ENCODE measurements at places on chromosomes 6 and 20.

GRCh38 chr6:133504761-133505160, 263.6 kb downstream of the EYA4 start:
- no peak for DNase-seq

- DNase-seq: peak; percentile 89
These were observed 19.9 kb downstream of the ATXN1 start for GRCh38 chr6:16741112-16742016.

DNA sequence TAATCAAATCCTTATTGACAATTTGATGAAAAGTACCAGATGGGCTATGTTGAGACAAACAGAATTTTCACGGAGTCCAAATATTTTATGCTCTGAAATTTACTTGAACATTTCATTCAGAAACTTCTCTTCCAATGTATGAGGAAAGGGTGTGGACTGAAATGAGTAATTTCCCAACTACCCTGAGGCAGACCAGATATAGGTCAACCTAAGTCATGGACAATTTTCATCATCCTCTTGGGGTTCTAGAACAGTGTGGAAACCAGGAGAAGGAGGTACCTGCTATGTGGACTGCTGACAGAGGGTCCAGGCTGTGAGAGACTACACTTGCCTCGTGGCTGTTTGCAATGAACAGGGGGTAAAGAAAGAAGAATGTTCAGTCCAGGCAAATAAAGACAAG, 323.0 kb downstream of the ESR1 start:
- no peak for DNase-seq

DNA sequence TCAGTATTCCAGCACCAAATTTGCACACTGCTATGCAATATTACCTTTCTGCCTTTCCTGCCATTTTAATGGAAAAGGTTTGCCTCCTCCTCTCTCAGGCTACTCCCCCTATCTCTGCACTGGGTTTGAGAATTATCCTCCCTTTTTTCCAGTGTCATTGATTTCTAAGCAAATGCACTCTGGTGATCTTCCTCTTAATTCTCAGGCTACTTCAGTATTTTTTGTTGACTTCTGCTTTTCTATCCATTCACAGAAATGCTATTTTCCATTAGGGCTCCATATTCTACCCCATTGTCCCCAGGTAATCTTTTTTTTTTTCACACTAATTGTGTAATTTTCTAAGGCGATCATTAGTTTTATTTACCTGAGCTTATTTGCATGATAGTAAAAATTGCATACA, 144.0 kb downstream of the GJA1 start:
- no peak for DNase-seq

DNA sequence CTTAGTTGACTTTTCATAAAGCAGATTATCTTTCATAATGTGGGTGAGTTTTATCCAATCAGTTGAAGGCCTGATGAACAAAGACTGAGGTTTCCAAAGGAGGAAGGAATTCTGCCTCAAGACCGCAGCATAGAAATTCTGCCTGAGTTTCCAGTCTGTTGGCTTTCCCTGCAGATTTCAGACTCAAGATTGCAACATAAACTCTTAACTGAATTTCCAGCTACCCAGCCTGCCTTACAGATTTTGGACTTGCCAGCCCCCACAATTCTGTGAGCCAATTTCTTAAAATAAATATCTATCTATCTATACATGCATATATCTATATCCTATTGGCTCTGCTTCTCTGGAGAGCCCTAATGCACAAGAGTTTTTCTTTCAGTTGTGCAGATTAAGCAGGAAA, 57.3 kb upstream of the SMLR1 start:
- no peak for DNase-seq

DNA sequence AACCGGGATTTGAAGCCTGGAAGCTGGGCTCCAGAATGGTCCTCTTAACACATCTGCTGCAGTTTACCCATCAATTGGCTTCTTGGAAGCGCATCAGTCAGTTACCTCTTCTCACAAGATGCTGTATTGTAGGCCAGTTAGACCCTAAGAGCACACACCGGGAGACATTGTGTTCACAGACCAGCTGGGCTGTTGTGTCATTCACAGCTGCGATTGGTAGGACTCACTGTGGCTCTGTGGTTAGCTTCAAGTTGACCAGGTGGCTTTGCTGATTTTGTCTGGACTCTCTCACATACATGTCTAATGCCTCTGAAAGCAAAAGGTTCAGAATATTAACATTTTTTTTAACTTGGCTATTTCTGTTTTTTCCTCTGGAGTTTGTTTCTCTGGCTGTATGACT, 64.8 kb downstream of the SNX9 start:
- DNase-seq: no peak

- DNase-seq: no peak
These were observed 306.4 kb downstream of the COL12A1 start for GRCh38 chr6:74899416-74899815.

DNA sequence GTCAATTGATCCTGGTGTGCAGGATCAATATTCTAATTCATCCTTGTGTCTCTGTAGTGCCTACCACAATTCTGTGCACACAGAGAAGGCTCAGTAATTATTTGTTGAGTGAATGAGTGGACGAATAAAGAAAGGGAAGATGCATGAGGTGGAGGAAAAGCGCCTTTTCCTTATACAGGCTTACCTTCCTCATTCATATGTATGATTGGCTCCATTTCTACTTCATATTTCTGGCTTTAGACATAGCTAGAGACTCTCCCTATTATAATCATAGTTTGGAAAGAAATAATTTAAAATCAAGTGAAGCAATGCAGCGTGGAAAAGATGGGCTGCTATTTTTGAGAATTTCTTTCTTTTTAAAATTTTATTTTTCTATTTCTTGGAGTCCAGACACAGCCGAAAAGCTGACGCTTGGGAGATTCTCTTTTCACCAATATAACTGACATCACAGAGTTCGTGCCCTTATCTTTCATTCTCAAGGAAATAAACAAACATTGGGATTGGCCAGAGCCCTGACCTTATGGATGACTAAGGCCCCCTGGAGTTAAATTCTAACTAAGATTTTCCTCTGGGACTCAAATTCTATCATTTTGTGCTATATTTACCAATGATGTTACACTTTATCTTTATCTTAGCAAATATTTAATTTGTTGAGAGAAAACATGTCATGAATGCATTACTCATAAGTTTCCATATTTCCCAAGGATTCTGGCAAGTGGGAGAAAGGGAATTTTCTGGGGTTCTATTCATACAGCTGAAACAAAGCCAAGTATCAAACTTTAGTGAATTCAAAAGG, 48.1 kb downstream of the PRL start:
- DNase-seq: no peak

- no peak for DNase-seq
These were observed 23.0 kb upstream of the MDFI start for GRCh38 chr6:41615311-41615710.

GRCh38 chr20:4059606-4060005, 44.2 kb upstream of the RNF24 start:
- DNase-seq: no peak

DNA sequence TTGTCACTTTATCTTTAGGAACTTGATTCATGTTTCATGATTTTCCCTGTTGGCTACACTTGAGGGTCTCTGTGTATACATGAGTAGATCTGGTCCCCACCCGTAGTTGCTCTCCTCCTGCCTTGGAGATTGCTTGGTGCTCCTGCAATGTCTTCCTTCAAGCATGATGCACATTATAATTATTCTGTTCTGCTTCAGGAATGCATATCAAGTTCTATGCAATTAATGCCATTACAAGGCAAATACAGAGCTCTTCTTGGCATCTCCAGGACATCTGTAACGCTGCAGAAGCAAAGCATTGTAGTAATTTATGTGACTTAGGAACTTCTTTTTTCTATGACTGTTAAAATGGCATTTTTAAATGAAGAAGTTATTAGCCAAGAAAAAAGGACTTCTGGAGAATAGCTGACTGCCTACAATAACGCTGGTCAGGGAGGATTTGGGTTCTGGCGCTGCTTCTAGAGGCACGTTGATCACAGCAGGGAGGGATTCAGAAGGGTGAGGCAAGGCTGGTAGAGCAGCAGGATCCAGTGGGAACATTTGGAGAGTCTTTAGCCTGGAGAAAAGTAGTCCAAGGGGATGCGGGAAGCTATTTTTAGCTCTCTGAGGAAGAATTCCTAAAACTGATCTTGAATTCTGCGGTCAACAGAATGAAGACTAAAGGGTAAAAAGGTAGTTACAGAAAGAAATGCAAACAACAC, 203.6 kb downstream of the PLCB1 start:
- no peak for DNase-seq

- no peak for DNase-seq
These were observed 314.2 kb downstream of the LAMA2 start for GRCh38 chr6:129197154-129197553.

GRCh38 chr20:59976156-59976782, 18.0 kb downstream of the CDH26 start:
- DNase-seq: no peak

- DNase-seq: peak; percentile 45
These were observed 33.4 kb upstream of the AAR2 start for GRCh38 chr20:36202891-36203338.

DNA sequence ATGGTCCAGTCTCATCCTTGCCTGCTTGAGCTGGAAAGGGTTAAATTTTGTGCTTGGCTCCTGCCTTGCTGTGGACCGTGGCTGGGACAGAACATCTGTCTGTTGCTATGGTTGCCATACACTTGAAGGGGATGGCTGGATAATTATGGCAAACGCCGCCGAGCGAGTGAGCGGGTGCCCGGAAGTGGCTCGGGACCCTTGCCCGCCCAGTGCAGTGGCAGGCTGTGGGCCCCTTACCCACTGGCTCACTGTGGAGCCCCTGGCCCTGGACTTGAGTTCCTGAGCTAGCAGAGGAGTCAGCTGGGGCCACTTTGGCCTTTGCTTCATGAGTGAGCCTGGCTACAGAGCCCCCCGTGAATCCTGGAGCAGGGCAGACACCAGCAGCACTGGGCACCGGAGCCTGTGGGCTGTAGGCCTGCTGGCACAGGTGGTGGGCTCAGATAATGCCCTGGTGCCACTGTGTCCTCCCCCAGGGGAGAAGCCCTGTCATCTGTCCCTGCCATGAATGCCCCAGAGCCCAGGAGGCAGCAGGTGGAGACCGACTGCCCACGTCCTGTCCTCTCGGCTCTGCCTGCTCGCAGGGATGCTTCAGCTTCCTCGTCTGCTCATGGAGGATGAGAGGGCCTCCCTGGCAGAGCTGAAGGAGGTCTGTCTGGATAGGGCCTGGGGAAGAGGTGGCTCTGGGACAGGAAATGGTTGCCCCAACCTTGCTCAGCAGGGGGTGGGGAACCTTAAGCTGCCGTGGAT, 25.5 kb upstream of the NOL4L start:
- no peak for DNase-seq

GRCh38 chr20:17644451-17644850, 37.6 kb downstream of the RRBP1 start:
- no peak for DNase-seq

- DNase-seq: no peak
These were observed 123.8 kb upstream of the MLN start for GRCh38 chr6:33927616-33928015.

DNA sequence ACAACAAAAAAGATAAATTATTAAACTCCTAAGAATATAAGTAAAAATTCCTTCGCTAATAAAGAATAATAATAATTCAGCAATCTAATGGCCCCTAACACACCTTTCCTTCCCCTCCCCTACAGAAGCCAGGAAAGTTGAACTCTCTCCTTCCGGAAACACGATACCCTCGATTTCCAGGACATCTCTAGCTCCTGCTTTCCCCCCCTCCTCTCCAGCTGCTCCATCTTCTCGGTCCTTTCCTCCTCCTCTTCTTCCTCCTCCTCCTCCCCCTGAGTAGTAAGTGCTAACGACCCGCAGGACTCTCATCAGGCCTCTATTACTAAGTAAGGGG, 603 bp downstream of the TASP1 start:
- no peak for DNase-seq

- DNase-seq: peak; percentile 69
These were observed 78.3 kb downstream of the TRAM2 start for GRCh38 chr6:52498538-52499017.

GRCh38 chr20:56411759-56412472, at the start of gene CASS4:
Gene CASS4 (plus strand): TSS chr20:56412260. CDS start chr20:56412459, 199 bp downstream.
- no peak for DNase-seq

DNA sequence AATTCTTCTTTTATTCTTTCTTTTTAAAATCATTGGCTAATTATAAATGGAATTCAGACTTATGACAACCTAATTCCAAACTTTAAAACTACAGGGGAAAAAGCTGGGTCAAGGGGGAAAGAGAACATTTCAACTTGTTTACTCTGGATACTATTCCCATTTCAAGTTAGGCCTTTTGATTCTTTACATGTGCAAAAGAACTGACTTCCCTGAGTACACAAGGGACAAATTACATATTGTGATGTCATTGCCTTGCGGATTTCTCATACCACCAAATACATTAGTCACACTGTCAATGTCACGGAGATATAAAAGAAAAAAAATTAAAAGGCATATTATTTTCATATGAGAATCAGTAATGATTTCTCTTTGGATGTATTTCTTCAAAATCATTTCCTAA, 96.5 kb upstream of the TBX18 start:
- no peak for DNase-seq

GRCh38 chr20:41983159-41983558, 365.0 kb upstream of the CHD6 start:
- DNase-seq: no peak

GRCh38 chr6:125142618-125143017, 11.0 kb upstream of the TPD52L1 start:
- DNase-seq: no peak

DNA sequence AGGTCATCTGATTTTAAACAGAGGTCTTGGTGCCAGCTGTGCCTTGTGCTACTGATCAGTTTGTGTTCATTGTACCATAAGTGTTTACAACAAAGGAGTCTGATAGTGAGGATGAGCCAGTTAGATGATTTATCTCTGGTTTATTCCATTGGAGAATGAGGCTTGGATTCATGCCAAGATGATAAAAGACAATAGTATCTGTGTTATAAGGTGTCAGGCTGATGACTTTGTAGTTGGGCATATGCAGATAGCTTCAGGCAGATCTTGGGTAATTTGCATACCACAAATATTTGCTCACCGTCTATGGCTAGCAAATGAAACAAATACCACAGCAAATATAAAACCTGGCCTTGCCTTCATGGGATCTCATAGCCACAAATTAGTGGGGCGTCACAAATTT, 43.3 kb upstream of the PHACTR2 start:
- DNase-seq: no peak

DNA sequence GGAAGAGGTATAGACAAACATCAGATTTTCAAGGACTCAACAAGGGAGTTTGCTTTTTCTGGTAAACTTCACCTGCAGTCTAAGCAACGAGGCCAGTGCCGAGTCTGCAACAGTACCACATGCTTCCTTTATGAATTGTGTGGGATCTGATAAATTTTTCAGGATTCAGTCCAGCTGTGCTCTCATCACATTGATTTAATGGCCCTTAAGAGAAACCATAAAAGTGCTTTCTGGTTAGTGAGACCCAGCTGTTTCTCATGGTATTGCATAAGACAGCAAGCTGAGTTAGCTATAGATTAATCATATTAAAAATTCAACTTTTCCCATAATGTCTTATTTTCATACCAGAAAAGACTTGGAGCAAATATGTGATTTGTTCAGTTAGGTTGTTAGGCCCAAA, 291.4 kb downstream of the CENPW start:
- DNase-seq: no peak

- DNase-seq: no peak
These were observed 87.1 kb downstream of the TMEM242 start for GRCh38 chr6:157236040-157236725.

GRCh38 chr6:33597551-33598322, 17.7 kb upstream of the BAK1 start:
- no peak for DNase-seq
